ENCODE measurements at places on chromosomes 11 and 22.

GRCh38 chr11:104772806-104773241 lies 125.4 kb downstream of the CASP12 start:
- no peak for DNase-seq

GRCh38 chr11:117475716-117476530 lies 148.3 kb downstream of the CEP164 start:
- no peak for DNase-seq

GRCh38 chr11:11069841-11070835 lies 212.3 kb upstream of the ZBED5 start:
- no peak for DNase-seq

- DNase-seq = no peak
These were observed 4.2 kb downstream of the ABCC8 start for GRCh38 chr11:17472467-17472866.

GRCh38 chr11:22566293-22566692 lies 59.3 kb downstream of the FANCF start:
- no peak for DNase-seq

All from LoVo (cell line).